ENCODE measurements at places on chromosomes 1 and 21.

DNA sequence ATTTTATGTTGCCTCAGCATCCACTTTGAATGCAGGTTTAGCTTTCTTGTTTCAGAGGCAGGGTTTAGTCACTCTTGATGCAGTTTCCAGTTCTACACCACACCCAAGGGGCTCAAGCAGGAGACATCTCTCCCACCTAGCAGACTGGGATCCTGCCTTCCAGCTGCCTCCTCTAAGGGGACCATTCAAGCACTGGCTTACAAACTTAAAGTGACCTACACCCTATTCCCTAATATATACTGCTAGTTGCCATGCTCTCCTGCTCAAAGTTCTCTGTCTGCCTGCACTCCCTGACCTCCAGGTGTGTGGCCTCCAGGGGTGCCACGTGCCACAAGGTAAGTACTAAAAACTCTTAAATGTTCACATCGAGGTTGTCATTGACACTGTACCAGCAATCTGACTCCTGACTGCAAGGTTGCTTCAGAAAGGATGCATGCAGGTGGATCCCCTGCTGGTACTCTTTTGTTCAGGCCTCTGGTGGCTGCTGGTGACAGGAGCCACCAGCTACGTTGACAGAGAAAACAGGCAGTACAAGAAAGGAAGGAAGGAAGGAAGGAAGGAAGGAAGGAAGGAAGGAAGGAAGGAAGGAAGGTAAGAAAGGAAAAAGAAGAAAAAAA, 185.9 kb downstream of the COQ8A start:
- DNase-seq, result no peak

GRCh38 chr1:108819878-108820277, 37.0 kb downstream of the AKNAD1 start:
- DNase-seq, result no peak

- no peak for DNase-seq
Observed at GRCh38 chr1:30386156-30386926, 337.0 kb downstream of the MATN1 start.

GRCh38 chr1:172450524-172450885, 6.6 kb upstream of the PIGC start:
- peak; percentile 33 for DNase-seq

GRCh38 chr1:11283151-11283550, 10.2 kb downstream of the UBIAD1 start:
- no peak for DNase-seq

DNA sequence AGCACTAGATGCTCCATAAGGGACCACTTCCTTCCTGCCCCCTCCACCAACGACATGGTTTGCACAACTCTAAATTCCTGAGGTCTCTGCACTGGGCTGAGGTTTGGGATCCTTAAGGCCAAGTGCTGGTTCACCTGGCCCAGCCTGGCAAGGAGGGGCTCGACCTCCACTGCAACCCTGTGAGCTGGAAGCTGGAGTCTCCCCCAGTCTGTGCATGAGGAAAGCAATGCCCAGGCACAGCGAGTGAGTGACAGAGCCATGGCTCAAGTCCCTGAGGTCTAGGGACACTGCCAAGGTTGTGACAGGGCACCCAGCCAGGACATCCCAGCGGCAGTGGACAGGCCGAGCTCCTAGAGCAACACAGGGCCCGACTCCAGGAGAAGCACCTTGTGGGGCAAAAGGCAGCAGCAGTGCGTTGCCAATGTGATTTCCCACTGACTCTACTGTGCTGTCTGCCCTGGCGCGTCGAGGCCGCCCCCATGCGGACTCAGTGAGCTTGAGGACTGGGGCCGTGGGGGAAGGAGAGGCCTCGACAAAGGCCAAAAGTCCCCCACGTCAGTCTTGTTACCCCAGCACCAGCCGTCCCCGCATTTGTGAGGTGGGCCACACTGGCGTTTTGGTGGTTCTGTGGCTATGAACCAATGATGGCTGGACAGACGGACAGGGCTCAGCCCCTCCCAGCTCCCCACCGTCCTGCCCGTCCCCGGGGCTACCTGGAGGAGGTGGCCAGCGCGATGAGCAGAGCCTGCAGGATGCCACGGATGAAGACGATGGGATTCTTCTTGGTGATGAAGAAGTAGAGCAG, 30.0 kb downstream of the PODN start:
- peak; percentile 33 for DNase-seq

- peak; percentile 53 for DNase-seq
Observed at GRCh38 chr21:32007456-32007855, 134.6 kb downstream of the HUNK start.

DNA sequence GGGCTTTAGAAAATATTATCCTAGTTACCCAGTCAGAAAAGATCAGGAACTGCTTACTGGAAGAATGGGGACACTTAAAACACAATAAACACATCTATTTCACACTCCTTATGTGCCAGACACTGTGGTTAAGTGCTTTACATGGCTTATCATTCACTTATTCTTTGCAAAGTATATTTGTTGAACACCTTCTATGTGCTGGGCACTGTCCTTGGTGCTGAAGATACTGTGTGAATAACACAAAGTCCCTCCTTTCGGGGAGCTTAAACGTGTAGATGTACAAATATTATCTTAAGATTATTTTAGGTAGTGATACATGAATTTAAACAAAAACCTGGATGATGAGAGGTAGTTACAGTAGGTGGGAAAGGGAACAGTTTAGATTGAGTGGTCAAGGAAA, 169.3 kb downstream of the ST6GALNAC5 start:
- DNase-seq, result peak; percentile 56

DNA sequence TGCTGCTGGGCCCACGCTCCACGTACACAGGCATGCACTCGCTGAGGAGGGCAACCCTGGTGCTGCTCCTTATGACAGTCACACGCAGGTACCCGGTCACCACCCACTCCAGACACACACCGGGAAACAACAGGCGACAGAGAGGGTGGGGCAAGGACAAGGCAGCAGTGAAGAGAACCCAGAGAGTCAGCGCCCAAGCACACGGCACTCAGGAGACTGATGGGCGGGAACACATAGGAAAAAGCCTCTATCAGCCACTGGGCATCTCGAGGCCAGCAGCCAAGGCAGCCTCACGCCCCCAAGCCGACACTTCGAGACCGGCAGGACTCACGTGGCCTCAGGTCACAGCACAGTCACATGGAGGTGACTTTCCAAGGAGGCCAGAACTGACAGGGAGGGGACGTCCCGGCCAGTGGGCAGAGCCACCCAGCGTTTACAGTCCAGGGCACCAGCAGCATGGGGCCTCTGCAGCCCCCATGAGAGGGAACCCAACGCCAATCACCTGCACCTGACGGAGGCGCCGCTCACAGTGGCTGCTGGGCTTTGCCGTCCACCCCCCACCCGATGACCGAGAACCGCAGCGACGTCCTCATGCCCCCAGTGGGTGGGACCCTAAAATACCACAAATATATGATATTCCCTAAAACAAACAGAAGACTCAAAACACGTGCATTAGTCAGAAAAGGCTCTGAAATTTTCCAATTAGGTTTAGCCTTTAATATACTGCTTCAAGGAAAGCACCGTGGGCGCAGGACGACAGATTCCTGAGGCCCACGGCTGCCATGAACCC, 19.7 kb downstream of the PTTG1IP start:
- no peak for DNase-seq

GRCh38 chr1:35261412-35262120, 6.9 kb upstream of the ZMYM4 start:
- peak; percentile 56 for DNase-seq

DNA sequence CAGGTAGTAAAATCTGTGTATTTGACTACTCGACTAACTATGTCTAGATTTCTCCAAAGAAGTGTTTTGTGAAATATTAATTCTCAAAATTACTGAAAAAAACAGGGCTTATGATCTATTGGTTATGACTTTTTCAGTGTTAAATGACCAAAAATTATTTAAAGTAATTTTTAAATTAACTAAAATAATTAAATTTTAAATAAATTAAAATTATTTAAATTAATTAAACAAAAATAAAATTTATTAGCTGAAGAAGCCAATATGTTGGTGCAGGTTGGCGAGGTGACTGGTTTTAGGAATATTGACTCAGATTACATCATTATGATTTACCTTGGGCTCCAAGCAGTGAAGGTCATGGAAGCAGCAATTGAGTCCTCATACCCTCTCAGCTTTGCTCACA, 483.2 kb downstream of the PTPRC start:
- DNase-seq, result no peak

DNA sequence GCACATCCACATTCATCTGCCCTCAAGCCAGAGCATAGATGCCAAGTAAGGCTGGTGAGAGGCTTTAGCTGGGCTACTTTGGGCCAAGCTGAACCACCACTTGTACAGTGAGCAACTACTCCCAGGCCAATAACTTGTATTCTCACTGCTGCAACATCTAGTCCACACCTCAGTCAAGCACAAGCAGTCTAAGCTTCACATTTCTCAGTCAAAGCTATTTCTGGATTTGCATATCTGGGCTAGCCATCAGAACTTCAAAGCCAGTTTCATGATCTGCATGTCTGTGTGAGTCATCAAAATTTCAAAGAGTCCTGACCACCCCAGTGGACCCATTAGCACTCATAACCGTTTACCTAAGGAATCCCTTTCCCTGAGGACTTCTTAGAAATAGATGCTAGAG, 77.7 kb upstream of the DIRAS3 start:
- DNase-seq, result no peak

DNA sequence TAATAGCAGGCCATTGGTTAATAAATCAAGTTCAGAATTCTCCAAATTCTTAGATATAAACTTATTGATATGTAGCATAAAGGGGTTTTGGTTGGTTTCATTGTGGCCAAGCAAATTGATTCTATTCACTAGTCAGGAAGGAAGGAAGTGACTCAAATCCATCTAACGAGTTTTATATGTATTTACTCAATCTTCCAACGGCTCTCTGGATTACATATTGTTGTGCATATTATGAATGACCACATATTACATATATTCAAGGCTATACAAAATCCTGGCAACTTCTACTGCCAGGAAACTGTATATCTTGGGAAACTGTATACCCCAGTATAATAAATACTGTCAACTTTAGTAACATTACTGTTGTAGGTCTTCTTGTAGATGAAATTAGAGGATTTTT, 20.1 kb upstream of the PDE4B start:
- peak; percentile 89 for DNase-seq

GRCh38 chr1:221366495-221367110, 375.3 kb downstream of the DUSP10 start:
- DNase-seq, result no peak

DNA sequence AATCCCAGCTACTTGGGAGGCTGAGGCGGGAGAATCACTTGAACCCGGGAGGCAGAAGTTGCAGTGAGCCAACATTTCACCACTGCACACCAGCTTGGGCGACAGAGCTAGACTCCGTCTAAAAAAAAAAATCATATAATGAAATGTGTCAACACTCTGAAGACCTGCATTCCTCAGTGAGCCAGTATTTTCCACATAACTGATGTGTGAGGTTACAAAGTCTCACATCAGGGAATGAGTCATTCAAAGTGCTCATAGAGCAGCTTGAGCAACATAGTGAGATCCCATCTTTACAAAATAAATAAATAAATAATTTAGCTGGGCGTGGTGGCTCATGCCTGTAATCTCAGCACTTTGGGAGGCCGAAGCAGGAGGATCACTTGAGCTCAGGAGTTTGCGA, 65.5 kb downstream of the CASZ1 start:
- DNase-seq, result peak; percentile 78

- DNase-seq, result no peak
Observed at GRCh38 chr1:56758794-56759193, 60.4 kb downstream of the FYB2 start.

- no peak for DNase-seq
Observed at GRCh38 chr1:173038875-173039554, 11.7 kb downstream of the TNFSF18 start.

DNA sequence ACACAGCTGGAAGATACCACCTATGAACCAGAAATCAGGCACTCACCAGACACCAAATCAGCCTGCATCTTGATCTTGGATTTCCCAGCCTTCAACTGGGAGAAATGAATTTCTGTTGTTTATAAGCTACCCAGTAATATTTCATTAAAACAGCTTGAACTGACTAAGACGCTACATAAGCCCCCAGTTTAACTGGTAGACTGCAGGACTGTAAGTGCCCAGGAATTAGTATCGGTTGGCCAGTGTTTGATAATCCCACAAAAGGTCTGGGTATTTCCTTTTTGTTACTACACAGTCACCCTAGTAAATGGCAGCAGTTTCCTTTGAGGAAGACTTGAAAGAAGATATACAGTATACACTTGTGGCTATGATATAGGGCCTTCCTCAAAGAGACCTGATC, 7.3 kb upstream of the SLC35D1 start:
- no peak for DNase-seq

DNA sequence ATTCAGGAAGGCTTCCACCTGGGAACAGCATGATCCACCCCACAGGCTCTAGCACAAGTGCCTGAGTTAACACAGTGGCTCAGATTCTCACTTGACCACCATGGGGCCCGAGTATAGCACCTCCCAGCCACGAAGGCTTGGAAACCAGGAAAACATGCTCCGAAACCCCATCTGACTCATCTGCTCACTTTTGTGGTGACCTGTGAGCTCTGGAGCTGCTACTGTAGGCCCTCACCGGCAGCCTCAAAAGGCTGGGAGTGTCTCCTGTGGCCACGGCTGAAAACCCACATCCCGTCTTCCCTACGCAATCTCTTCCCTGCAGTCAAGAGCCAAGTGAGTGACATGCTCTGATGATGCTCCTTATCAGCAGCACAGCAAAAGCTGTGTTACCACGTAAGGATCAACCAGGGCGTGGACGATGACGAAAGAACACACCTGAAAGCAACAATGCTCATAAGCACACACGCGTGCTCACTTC, 81.4 kb downstream of the TGFBR3 start:
- DNase-seq, result peak; percentile 92

DNA sequence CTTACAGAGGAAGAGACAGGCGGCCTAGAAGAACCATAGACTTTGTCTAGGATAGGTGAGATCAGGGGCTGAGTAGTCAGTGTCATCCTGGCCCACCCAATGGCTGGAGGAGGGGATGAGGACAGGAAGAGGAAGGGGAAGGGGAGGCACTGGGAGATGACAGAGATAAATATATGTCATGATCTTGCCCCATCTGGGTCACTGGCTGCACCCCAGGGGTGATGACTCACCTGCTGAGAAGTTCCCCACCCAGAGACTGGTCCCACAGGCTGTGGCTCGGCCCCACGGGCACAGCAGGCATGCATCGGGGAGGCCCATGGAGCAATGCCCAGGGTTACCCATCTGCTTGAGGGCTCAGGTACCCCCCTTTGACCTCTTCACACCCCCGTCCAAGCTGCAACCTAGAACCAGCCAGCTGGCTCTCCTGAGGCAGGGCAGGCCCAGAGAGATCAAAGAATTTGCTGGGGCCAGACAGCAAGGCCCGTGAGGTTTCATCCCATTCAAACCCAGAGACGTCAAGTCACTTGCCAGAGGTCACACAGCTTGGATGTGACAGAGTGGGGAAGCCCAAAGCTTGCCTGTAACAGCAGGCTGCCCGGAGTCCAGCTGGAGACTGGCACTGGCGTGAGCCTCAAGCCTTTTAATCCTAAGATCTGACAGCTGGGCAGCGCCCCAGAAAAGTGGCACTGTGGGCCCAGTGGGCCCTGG, 34.7 kb upstream of the CASZ1 start:
- no peak for DNase-seq

GRCh38 chr1:111775966-111776365, 20.3 kb downstream of the DDX20 start:
- DNase-seq, result no peak

Measured in PC-3 (cell line).